CD4-positive, alpha-beta T cell treated with Interleukin-12 subunit alpha and Interleukin-12 subunit beta, for 1 hour (primary cell): ENCODE measurements at places on chromosomes 2 and 18.

DNA sequence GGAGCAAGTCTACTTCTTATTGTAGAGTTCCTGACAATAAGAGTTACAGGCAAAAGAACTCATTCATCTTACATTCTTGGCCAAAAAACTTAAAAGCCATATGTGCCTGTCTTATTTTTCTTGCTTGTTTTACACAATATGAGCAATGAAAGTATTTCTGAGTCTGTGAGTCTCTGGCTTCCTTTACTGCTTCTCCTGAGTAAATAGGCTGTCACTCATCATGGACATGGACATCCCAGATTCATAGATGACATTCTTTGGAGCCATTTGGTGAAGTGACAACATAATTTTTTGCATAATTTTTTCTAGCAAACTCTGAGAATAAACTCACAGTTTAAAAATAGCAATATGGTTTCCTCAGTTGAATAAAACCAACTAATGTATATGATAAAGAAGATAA lies 179.3 kb downstream of the SNTG2 start:
- no peak for DNase-seq

DNA sequence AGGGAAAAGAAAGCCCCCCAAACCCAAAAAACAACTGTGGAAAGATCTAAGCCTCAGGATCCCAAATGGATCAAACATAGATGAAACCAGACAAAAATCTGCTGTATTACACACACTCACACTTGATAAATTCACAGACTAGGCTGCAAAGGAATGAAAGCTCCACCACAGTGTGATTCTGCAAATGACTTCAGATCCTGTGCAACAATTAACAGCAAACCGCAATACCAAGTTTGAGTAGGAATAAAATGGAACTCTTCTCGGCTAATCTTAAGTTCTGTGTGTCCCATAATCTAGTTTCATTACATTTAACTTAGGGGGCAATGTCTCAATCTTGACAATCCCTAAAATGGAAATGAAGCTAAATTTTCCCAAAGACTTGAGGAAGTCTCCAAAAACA lies 11.9 kb downstream of the CLK1 start:
- DNase-seq, result no peak

DNA sequence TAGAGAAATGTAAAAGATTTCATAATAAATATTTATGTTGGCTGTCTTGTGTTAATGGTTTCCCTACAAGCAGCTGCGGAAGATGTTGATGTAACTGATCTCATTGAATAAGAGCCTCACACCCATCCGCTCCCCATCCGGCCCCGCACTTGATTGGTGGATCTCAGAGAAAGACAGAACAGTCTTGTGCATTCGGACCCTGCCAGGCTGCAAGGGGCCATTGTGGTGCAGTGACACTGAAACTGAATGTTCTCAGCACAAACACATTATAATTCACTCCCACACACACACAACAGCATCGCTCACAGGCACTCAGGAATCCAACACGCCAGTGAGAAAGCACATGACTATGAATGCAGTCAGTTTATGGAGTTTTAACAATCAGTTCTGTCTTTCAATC lies 47.8 kb downstream of the PRELID3A start:
- DNase-seq, result no peak

DNA sequence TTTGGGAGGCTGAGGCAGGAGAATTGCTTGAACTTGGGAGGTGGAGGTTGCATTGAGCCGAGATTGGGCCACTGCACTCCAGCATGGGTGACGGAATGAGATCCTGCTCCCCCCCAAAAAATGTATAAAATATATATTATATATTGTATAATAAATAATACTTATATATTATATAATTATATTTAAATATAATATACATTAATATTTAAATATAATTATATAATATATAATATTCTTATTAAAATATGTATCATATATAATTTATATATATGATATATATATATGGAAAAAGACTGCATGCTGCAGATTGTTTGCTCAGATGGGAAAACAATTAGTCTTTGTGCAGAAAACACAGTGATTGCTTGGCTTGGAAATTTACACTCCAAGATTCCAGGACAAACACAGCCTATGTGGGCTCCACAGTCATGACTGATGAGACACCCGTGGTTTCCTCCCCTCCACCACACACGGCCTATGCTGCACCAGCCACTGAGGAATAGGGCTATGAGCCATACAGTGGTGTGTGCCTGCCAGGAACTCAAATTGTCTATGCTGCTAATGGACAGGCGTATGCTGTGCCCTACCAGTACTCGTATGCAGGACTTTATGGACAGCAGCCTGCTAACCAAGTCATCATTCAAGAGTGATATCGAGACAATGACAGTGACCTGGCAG lies 30.0 kb downstream of the PMAIP1 start:
- DNase-seq, result no peak

- DNase-seq, result no peak
These were observed 115.3 kb upstream of the RIOK3 start for GRCh38 chr18:23337599-23338444.

DNA sequence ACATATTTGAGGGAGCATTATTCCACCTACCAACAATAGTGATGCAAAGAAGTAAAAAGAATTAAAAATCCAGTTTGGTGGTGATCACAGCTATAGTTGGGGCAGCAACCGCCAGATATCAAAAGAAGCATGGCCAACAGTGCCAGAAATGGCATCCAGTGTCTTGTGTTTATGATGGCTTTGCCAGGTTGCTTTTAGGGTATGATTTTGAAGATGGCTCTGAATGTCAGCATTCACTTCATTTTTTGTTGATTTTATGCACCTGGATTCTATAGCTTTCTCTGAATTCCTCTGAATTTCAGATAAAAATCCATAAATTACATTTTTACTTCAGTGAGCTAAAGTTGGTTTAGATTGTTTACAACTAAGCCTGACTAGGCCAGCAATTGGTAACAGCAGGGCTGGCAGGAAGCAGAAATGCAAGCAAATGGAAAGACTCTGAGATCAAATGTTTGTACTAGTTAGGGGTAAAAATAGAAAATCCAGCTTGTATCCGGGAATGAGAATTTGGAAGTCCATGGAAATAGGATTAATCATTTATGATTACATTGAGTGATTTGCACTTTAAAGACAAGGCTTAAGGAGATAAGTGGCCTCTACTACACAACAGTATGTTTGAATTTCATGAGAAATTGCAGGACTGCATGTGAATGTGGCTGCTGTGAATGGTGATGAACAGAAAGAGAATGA lies 40.4 kb downstream of the COL3A1 start:
- DNase-seq, result no peak

GRCh38 chr2:1082456-1083205 lies 132.0 kb downstream of the SNTG2 start:
- no peak for DNase-seq

DNA sequence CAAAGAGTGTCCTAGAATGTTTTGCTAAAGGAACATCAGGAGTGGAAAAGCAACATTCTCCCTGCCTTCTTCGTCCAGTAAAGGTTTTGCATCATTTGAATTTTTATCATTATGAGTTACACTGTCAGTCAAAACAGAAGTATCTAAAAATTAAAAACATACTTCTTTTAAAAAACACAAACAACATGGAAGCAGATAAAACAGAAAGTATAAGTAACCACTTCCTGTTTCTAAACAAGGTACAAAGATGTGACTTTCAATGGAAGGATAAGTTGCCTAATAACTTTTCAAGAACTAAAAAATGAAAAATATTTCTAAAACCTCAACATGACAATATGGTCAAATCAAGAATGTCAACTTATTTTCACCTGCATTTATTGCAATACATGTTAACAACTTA lies 158.2 kb downstream of the STK39 start:
- peak; percentile 4 for DNase-seq

GRCh38 chr18:27546991-27547390 lies 361.9 kb upstream of the CHST9 start:
- no peak for DNase-seq

- DNase-seq, result no peak
These were observed 28.0 kb downstream of the KIAA2012 start for GRCh38 chr2:202101026-202101579.

DNA sequence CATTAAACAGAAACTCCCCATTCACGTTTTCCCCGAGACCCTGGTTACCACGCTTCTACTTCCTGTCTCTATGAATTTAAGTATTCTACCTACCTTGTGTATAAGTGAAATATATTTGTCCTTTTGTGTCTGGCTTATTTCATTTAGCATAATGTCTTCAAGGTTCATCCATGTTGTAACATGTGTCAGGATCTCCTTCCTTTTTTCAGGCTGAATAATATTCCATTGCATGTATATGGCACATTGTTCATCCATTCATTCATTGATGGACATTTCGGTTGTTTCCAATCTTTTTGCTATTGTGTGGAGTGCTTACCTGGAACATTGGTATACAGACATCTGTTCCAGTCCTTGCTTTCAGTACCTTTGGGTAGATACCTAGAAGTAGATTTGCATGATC lies 18.2 kb upstream of the CABYR start:
- no peak for DNase-seq

DNA sequence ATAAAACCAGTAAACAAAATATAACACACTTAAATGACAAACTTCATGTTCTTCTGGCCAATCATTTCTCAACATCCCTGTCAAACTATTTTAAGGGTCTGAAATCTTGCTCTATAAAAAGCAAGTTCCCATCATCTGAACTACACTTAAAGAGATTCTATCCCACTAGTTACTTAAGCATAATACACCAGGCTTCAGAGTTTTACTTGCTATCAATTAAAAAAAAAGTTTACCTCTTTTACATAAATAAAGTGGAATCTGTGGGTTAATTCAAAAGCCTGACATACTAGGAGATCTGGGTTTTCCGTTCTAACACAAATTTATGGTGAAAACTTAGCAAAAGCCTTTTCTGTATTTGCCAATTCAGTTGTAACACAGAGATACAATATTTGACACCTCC lies 1.9 kb downstream of the CLASP1 start:
- no peak for DNase-seq

DNA sequence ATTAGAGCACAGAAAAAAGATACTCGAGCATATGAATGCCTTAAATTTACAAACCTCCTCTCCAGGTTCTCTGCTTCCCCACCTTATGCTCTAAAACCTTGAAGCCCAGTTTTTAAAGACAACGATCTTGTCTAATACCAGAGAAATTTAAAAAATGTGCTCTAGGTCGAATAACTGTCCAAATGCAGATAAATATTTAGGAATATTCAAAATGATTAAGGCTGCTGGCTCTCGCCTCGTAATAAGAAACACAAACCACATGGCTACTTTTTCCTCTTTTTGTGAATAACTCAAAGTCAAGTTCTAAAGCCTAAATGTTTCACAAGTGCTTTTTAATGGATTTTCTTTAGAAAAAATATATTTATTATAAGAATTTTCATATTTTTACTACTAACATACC lies 101.3 kb downstream of the SATB2 start:
- DNase-seq, result no peak

GRCh38 chr2:133241224-133241571 lies 327.1 kb downstream of the NCKAP5 start:
- DNase-seq, result no peak

GRCh38 chr2:157168501-157168900 lies 89.0 kb upstream of the GALNT5 start:
- no peak for DNase-seq

- no peak for DNase-seq
These were observed 753.0 kb downstream of the CNTNAP5 start for GRCh38 chr2:124778076-124778475.

DNA sequence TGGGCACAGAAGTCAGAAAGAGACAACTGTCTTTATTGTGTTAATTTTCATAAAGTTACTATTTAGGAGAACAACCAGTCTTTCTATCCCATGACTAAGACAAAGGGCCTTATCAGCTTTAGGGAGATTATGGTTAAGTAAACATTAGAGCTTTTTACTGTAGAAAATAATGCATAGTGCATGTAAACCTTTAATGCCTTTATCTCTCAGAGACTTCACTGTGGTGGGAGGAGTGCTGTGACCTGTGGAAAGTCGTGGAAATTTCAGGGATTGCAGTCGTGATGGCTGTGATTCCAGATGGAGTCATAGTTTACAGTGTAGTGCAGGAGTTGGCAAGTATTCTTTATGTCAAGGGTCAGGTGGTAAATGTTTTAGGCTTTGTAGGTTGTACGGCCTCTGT lies 15.8 kb downstream of the ZNF236 start:
- DNase-seq, result no peak

GRCh38 chr18:13629841-13630715 lies 96.3 kb downstream of the FAM210A start:
- DNase-seq, result peak; percentile 61

DNA sequence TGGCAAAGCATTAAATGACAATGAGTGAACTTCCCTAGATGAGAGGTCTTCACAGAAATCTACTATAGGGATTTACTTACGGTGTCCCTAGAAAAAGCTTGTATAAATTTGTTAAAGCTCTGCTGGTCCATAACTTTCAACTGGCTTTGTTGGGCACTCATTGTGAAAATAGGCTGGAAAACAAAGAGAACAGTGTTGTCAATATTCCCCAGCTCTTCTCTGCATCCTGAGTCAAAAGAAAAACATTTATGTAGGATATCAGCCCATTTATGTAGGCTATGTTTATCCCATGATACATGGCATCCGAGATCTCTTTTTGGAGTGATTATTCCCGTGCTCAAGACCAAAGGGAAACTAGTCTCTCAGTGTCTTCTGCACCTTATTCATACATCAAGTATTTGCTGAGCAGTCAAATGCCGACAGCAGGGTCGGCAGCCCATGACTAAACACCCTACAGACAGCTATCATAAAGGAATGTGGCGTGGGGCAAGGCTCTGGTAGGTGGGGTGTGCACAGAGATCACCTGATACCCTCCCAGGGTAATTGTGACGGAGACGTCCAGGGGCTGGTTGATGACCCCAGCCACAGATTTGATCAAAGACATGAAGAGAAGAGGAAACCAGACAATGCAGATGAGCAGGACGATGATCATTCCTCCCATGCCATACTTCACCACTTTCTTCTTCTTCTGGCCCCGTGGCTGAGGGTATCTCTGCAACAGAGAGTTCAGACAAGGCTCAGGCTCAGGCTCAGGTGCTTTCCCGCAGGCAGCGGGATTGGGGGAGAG lies 155.9 kb downstream of the NAPG start:
- no peak for DNase-seq

DNA sequence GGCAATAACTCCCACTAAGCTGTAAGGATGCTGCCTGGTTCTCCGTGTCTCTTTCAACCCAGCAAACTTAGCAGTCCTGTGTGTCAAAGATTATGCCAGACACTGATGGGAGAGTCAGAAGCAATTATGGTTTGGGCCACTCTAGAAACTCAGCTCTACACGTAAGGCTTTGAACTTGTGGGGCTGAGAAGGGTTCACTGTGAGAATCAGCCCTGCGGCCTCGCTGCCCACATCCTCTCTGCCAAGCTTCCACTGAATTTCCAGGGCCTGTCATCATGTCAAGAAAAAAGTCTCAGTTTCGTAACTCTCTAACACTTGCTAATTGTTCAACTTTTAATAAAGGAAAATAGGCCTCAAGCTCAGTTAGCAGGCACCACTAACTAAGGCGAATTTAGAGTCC lies 308.8 kb upstream of the LYPD1 start:
- no peak for DNase-seq

GRCh38 chr2:131146231-131146630 lies 41.1 kb downstream of the PLEKHB2 start:
- DNase-seq, result no peak

DNA sequence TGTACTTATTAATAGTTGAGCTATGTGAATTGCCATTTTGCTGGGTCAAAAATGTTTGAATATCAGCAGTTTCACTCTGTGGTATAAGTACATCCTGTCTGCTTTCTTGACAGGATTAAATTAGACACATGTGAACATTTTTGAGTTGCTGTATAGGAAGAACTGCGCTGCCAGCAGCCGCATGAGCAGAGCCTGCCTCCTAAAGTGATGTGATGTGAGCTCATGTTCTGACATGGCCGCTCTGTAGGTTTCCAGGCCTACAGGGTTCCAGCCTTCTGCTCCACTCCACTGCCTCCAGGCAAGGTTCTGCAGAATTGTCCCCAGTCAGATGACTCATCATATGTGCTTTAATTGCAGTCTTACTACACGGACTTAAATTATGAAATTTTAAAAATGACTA lies 119.7 kb upstream of the NFATC1 start:
- no peak for DNase-seq
